IMR-90 (cell line): ENCODE measurements at places on chromosomes 12 and 14. TPM values are rescaled to one million over a fixed set of nuclear protein-coding genes. Genes with fewer than 3 reads are reported as not detected.

Gene TMEM106C
- total RNA-seq = 63.9 and 72.1 TPM in 2 replicates

Gene SRGAP1
- total RNA-seq = 10.0 and 14.4 TPM in 2 replicates

Gene TRHDE
- total RNA-seq = 65.1 and 97.8 TPM in 2 replicates

Gene SLC25A47
- total RNA-seq = not detected in 2 replicates

Gene HOXC4
- under 0.01 TPM in 1 of 2 replicates, not detected in the other for total RNA-seq

Gene ART4
- total RNA-seq = not detected in 2 replicates

Gene HOXC6
- not detected in 2 replicates for total RNA-seq

Gene SERPINA9
- under 0.01 and 0.18 TPM in 2 replicates for total RNA-seq

Gene SLC5A8
- total RNA-seq = not detected in 2 replicates

Gene GPD1
- 0.18 TPM in 1 of 2 replicates, not detected in the other for total RNA-seq

Gene CAMKK2
- total RNA-seq = 15.0 and 15.2 TPM in 2 replicates

Gene PTPN21
- 10.4 and 11.4 TPM in 2 replicates for total RNA-seq

Gene CAPZA3
- not detected in 2 replicates for total RNA-seq

Gene TMEM52B
- 2.0 and 3.1 TPM in 2 replicates for total RNA-seq

Gene KCNA5
- not detected in 2 replicates for total RNA-seq

Gene JAG2
- total RNA-seq = 0.18 and 0.28 TPM in 2 replicates

Gene MYL2
- total RNA-seq = not detected in 2 replicates
